Aorta (tissue), 5 donors: ENCODE measurements at places on chromosomes 11 and 22. TPM values are rescaled to one million over a fixed set of nuclear protein-coding genes. Genes with fewer than 3 reads are reported as not detected.
A peak's percentile ranks its signal among the peaks of the same experiment; 100 is the strongest.

Gene DCHS1
- 64.4 TPM for total RNA-seq

Gene NLRP14
- total RNA-seq: not detected

Gene OR52E8
- not detected for total RNA-seq

Gene C11orf42
- total RNA-seq: not detected

Gene TRPC6
- 5.4 TPM for total RNA-seq

Gene BTG4
- total RNA-seq: not detected

Gene SAA4
- total RNA-seq: not detected

Gene KRTAP5-9
- total RNA-seq: not detected

GRCh38 chr11:41403458-41403857, 56.0 kb downstream of the LRRC4C start:
- DNase-seq: no peak

GRCh38 chr11:105244160-105244825, 104.7 kb upstream of the CARD18 start:
- DNase-seq: no peak

- no peak for DNase-seq
Observed at GRCh38 chr22:46620588-46621242, 529 bp downstream of the GRAMD4 start.

DNA sequence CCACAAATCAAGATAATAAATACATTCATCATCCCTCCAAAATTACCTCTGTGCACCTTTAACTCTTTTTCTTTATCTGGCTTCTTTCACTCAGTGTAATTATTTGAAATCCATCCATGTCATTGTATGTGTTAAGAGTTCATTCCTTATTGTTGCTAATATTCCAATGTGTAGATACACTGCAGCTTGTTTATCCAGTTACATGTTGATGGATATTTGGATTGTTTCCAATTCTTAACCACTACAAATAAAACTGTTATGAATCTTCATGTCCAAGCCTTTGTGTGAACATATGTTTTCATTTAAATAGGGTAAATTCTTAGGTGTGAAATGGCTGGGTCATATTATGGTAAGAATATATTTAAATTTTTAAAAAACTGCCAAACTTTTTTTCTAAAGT, 323.3 kb upstream of the NCAM1 start:
- no peak for DNase-seq

- peak; percentile 89 for DNase-seq
Observed at GRCh38 chr11:118171269-118172062, 5.0 kb downstream of the SCN2B start.

DNA sequence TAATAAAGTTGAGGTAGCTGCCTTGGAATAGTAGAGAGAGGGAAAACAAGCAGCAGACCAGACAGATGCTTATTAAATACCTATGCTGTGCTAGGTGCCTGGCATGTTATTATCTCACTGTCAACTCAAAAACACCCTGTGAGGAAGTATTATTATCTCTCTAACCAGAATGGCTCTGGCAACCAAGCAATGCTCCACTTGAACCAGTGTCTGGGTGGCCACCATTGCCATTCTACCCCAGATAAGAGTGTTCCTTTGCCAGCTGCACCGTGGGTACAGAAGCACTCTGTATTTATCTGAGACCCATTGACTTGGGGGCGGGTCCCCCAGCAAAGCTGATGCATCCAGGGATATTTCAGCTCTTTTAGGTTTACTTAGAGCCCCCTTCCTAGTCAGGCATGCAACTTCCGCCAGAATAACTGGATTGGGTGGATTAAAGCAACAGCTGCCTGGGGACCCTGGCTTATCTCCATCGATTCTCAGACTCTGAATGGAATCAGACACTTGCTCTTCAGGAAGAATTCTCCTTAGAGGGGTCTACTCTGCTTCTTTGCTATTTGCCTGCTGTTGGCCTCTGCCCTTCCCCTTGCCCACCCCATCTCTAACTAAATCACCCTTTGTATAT, 49.1 kb downstream of the RCN1 start:
- no peak for DNase-seq

DNA sequence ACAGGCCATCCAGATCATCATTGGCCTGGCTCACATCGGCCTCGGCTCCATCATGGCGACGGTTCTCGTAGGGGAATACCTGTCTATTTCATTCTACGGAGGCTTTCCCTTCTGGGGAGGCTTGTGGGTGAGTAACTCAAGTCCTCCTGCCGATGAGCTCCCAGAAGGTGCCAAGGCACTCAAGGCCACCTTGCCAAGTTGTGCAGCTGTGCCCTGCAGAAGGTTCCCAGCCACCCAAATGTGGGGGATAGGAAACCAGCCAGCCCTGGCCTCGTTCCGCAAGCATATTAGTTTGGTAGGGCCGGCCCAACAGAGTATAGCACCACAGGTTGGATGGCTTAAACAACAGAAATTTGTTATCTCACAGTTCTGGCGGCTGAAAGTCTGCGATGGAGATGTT, 4.0 kb downstream of the MS4A8 start:
- no peak for DNase-seq

DNA sequence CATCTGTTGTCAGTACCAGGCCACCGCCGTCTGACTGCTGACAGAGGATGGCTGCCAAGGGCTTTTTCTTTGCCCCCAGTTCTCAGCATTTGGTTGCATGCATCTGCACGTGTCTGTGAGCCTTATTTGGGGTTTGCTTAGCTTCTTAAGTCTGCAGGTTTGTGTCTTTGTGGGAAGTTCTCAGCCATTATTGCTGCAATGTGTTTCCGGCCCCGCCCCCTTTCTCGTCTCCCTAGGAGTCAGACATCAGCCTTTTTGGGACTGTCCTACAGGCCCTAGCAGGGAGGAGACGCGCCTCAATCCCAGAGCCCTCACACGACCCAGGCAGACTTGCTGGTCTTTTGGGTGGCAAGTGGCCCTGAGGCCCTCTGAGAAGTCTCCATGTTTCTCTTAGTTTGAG, 8.0 kb downstream of the MOB2 start:
- DNase-seq: peak; percentile 50

DNA sequence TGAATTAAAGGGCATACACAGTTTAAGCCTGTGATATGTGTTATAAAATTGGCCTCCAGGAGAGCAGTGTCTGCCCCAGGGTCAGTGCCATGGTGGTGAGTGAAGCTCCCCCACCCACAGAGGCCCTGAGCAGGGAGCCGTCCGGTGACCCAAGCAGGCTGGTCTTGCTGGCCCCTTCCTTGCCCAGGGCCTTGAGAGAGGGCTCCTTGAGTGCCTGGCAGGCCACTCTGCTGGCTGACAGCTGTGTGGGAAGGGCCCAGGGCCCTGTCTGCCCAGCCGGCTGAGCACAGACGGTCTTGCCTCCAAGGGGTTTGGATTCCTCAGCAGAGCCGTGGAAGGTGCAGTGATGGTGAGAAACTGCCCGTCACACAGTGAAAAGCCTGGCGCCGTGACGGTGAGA, 25.9 kb downstream of the PTDSS2 start:
- DNase-seq: no peak

DNA sequence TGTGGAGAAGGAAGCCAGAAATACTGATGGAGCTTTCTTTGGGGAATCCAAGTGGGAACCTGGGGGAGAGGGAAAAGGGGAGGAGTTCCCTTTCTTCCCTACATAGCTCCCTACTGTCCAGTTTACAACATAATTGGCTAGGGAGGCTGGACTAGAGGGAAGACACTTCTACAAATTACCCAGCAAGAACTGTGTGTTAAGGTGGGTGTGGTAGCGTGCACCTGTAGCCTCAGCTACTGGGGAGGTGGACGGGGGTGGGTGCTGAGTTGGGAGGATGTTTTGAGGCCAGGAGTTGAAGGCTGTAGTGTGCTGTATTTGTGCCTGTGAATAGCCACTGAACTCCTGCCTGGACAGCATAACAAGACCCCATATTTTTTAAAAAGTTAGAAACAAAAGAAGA, 74.0 kb downstream of the NAV2 start:
- DNase-seq: no peak

- no peak for DNase-seq
Observed at GRCh38 chr11:134907636-134908035, 495.6 kb upstream of the B3GAT1 start.

- DNase-seq: no peak
Observed at GRCh38 chr11:117081908-117082307, 16.3 kb downstream of the SIK3 start.

GRCh38 chr11:58505849-58506248, 2.1 kb downstream of the OR5B21 start:
- no peak for DNase-seq
